ENCODE measurements at places on chromosomes 3 and 15.
A peak's percentile ranks its signal among the peaks of the same experiment; 100 is the strongest.

DNA sequence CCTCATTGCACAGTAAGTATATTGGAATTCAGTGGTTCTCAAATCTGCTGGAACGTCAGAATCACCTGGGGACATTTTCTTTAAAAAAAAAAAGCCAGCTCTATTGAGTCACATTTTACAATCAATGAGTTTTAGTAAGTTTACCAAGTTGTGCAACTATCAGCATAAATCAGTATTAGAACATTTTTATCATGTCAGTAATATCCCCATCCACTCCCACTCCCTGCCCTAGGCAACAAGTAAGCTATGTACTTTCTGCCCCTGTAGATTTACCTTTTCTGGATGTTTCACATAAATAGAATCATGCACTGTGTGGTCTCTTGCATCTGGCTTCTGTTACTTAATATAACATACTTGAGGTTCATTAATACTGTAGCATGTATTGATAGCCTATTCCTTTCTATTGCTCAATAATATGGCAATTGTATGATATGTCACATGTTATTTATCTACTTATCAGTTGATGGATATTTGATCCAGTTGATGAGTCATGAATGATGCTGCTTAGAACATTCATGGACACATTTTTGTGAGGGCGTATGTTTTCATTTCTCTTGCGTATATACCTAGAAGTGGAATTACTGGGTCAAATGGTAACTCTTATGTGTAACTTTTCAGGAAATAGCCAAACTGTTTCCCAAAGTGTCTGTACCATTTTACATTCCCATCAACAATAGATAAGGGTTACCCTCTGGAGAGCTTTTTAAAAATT is 180.5 kb downstream of the THSD4 start:
- peak; percentile 91 for DNase-seq

DNA sequence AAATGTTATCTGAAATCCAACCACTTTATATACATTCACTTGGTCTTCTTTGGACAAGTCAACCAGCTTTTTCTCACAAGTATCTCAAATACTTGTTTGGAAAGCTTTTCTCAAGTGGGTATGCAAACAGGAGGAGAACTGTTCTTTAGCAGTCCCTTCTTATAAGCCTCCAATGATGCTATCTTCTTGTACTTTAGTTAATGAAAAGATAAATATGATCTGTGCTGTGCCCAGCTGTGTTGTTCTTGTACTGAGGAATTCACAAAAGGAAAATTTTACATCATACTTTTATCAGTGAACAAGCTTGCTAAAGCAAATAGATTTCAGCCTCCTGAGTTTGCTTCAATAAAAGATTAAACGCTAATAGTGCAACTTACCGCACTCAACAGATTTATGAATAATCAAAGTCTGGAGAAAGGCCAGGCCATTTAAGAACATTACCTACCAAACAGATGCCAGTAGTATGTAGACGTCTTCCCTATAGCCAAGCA is 395.2 kb downstream of the MECOM start:
- no peak for DNase-seq

- peak; percentile 16 for DNase-seq
These were observed 52.9 kb upstream of the RNU6-1 start for GRCh38 chr15:67892559-67893377.

DNA sequence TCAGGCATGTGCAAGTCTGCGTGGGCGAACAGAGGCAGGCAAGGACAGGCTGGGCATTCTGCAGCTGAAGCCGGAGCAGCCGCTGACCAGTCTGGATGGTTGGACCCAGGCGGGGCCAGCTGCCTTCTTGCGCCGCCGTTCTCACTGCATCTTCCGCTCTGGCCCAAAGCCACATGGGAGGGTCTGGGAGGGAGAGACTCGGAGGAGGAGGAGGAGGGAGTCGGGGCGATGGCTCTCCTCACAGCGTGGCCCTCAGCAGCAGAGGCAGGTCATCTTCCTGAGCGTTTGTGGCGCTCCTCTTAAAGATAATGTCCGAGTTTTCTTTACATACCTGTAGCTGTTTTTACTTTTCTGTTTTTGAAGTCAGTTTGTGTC is 5.9 kb downstream of the CLK3 start:
- DNase-seq, result no peak

DNA sequence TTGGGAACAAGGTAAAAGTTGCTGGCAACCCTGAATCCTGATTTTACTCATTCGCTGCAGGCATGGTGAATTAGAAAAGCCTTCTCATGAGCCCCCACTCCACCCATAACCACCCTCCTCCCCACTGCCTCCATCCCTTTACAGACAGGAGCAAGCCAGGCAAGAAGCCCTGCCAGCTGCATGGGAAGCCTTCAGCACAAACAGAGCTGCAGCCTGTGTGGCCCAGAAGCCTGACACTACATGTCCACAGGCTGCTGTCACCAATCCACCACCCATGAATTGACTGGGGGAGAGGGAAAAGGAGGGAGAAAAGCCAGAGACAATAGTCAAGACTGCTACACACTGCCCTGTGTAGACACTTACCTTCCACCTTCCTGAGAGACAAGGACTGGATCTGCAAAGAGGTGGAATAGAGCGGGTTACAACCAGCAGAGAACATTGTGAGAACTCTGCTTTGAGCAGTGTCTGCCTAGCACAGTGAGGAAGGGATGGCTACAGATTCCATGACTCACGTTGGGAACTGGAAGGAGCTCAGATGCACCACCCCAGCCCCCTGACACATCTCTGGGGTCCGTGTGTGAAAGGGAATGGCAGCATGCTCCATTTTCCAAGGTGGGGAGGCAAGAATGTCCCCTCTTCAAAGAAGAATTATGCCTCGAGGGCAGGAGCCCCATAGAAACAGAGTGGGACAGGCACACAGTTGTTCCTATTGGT is 33.9 kb downstream of the DZIP1L start:
- DNase-seq, result peak; percentile 71

Measured in fibroblast of lung (primary cell).